ENCODE measurements at places on chromosomes 12 and 14.

DNA sequence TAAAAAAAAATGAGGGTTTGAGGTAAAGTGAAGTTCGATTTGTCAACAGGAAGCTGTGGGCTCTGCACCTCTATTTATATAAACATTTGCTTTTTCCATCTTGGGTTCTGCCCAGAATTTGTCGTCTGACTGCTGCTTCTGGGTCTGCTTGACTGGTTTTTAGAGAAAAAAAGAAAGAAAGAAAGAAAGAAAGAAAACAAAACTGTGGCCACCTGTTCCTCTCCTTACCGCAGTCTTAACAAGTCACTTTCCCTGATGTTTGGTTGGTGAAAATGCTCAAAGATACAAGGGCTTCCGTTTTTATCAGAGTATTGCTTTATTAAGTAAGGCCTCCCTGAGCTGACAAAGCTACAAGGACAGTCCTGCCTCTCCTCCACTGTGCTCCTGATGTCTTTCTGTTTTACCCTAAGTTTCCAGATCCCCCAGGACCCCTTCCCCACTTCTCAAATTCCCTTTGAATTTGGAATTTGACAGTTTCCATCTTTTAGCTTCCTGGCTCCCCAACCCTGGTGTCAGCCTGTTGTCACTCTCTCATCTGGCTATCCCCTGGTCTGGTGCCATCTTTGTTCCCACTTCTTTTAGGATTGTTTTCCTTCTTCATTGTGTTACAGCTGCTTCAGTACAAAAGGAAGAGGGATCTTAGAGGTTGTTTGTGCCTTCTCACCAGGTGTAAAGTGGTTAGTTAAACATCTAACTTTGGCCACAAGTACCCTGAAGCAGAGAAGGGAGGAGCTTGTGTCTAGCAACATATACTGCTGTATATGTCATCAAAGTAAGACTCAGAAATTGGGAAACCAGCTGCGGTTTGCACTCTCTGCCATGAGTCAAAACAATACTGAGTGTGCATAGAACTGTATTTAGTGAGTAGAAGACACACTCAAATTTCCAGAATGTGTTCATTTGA lies 18.0 kb downstream of the MFAP5 start:
- peak; percentile 68 for DNase-seq

DNA sequence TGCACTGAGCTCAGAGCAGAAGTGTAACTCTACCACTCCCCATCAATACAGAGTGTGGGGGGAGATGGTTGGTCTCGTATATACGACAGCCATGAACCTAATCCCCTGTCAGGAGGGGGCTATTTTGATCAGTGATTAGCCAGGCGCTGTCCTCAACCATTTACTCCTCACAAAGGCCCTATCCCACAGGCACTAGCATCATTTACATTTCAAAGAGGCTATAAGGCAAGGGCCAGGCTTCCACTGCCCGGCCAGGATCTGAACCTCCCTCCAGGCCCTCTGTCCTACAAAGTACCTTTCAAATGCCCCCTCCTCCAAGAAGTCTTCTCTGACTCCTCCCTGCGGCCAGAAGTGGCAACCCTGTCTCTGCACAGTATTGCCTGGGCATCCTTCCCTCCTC lies 74.7 kb downstream of the ITPK1 start:
- no peak for DNase-seq

GRCh38 chr12:114961491-114961890 lies 277.5 kb upstream of the TBX3 start:
- DNase-seq: no peak

GRCh38 chr12:50507930-50508329 lies 3.1 kb downstream of the DIP2B start:
- DNase-seq: no peak

GRCh38 chr12:131030472-131031328 lies 77.0 kb downstream of the ADGRD1 start:
- no peak for DNase-seq

- DNase-seq: no peak
Measured at GRCh38 chr12:9390761-9391160, 182.6 kb upstream of the PZP start.

DNA sequence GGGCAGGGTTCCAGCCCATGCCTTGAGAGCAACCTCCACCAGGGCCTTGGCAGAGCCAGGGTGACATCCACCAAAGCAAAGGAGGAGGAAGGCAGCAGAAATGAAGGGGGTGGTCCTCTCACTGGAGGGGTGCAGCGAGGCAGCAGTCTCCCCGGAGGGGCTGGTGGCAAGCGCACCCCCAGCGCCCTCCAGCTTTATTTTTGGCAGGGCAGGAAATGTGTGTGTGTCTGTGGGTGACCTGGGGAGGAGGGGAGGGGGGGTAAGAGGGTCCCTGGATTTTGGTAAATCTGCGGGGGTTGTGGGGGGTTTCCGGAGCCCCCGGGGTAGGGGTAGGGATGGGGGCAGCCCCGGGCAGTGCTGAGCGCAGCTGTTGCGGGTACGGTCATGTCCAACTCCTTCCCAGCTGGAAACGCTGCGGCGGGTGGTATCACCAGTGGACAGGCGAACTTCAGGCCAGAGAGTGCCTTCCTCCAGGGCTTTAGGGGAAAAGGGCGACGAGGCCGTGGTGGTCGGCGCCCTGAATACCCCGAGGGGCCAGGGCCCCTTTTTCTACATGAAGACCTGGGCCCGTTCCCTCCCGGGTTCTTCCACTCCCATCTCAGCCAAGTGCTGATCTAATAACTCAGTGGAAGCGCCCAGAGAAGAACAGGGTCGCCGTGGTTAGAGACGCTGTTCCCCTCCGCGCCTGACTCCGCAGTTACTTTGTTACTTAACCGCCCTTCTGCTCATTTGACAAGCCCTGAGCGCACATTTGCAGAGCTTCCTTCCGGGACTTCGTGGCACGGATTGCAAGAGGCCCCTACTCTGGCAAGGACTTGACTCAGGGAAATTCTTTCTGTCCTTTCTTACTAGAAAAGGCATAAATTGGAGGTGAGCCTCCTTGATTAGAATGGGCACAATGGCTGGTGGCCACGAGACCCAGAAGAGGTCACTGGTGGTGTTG lies 55.2 kb downstream of the FOS start:
- peak; percentile 52 for DNase-seq

DNA sequence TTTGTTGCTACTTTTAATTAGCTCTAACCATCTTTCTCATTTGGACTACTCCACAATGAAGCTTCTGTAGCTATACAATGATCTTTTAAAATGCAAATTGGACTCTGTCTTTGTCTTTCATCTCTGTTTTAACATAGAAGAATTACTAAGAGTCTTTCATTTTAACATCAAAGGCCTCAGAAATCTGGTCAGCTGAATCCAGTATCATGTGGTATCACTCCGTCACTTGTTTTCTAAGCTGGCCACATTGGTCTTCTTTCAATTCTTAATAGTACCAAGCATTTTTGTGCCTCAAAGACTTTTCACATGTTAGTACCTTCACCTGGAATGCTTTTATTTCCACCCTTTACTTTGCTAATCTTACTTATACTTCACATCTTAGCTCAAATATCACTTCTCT lies 95.5 kb upstream of the SLC16A7 start:
- DNase-seq: no peak

DNA sequence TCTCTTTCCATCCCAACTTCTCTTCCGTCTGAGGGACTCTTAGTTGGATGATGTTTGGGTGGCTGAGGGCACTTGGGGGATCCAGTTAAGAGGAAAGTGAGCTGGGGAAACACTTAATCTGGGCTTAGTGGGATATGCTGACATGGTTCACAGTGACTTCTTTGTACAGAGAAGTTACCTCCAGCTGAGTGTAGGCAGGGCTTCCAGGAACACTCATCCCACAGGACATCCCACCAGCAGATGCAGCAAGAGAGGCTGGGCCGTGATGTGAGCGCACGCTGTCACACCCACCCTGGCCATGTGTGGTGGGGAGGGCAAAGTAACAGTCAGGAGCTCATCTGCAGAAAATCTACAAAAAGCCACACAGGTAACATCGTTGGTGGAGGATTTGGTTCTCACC lies 832 bp upstream of the CACNA2D4 start:
- DNase-seq: no peak

DNA sequence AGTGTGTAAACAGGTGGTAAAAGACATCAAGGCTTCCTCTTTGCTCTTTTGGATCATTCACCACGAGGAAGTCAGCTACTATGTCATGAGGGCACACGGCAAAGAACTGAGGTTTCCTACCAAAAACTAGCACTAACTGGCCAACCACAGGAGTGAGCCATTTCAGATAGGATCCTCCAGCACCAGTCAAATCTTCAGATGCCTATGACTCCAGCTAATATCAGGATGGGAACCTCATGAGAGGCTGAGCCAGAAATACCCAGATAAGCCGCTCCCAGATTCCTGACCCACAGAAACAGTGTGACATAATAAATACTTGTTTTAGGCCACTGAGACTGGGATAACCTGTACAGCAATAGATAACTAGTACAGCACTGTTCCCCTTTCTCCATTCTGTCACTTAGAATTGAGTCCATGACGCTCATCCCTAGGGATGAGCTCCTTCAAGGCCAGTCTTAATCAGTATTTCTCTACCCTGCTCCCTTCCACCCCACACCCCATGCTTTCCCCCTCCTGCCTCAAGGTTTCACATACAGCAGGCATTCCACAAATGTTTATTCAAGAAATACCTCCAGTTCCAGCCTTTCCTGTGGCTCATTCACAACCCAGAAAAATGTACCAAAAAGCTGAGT lies 68.4 kb downstream of the PPM1H start:
- no peak for DNase-seq

DNA sequence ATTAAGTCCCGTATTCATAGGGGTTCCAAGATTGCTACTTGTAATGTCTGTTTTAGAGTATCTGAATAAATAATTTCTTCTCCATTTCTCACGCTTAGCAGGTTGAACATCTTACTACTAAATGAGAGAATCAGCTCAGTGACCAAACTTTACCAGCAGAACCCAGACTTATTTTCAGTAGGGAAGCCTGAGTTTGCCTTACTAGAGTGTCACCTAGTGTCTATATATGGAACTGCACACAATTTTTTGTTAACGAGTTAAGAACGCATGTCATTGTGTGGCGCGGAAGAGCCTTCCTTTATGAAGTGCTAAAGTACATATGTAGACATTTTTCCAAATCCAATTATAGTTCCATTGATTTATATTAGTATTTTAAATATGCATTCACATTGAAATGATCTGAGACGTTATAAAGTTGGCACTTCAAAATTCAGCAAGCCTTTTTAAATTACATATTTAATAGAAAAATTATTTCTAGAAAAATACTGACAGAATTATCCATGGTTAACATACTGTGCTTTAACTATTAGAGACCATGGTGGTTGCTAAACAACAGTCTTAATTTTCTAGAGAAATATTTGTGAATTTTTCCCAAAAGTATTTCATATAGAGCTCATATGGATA lies 88.3 kb downstream of the RPS29 start:
- DNase-seq: no peak

DNA sequence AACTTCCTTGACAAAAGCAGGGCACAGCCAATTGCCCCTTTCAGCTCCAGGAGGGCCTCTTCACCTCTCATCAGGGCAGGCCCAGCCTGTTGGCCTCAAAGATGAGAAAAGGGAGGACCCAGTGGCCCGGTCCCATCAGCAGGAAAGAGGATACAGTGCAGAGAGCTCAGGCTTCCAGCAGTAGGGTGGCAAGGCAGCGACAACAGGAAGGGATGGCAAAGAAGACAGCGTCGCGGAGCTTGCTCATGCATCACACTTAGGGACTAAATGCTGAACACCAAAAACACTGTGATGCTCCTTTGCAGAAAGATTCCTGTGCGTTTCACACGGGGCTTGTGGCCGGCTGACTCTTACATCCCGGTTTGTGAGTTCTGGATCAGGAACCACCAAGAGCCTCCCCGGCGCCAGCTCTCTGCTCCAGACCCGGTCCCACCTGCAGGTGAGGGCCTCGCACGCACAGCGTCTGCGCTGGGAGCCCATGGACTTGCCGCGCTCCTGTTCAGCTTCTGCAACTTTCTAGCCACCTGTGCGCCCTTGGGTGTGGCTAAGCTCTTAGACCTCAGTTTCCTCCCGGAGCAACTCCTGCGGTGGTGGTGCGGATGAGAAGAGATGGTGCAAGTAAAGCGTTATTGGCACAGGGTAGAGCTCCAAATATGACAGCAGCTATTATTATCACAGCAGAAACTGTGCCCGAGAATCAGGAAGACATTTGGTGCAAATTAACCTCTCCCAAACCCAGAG lies 15.3 kb upstream of the BCL7A start:
- DNase-seq: no peak

- no peak for DNase-seq
Measured at GRCh38 chr14:103123634-103124500, 606 bp downstream of the TNFAIP2 start.

- no peak for DNase-seq
Measured at GRCh38 chr12:55642267-55642666, 5.6 kb downstream of the OR10P1 start.

- no peak for DNase-seq
Measured at GRCh38 chr12:14613718-14614117, 46.0 kb upstream of the PLBD1 start.

GRCh38 chr12:17609153-17609552 lies 480.8 kb downstream of the RERGL start:
- no peak for DNase-seq

- DNase-seq: peak; percentile 25
Measured at GRCh38 chr12:51246254-51246853, 7.7 kb downstream of the DAZAP2 start.

DNA sequence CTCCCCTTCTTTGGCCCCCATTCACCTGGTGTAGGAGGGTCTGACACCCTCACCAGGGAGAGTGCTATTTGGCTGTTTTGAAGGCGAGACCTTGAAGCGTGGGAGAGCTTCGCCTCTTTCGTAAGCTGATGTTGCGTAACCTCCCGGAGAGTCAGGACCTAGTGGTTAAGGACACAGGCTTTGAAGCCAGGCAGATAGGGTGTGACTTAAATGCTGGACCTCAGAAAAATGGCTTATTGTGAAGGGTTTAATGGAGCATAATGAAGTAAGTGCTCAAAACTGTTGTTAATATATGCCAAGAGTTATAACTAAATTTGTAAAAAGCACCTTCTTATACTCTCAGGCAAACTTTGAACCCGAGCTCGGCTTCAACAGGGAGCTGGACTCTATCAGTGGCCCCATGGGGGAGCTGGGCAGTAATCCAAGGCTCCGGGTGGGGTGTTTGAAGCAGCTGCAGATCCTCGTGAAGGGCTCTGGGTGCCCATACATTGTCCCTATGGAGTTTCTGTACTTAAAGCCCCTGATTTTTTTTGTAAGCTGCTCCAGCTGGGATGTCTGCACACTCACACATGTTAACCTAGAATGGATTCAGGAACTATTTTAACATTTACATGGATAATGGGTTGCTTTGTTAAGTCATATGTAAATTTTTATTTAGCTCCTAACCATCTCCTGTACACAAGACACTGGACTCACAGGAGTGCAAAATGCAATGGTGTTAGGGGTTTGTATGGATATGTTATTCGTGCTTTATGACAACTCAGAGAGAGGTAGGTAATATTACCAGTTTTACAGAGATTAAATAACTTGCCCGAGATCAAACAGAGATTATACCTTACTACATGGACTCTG lies 26.0 kb downstream of the PPFIBP1 start:
- no peak for DNase-seq
